Parietal lobe (tissue), 2 donors: ENCODE measurements at places on chromosomes 1 and 21. TPM values are rescaled to one million over a fixed set of nuclear protein-coding genes. Genes with fewer than 3 reads are reported as not detected.

RGS16 gene
- 0.94 TPM for total RNA-seq

GSTM5 gene
- total RNA-seq = 4.7 TPM

FCGR3B gene
- 0.63 TPM for total RNA-seq

ADAMTS5 gene
- 5.3 TPM for total RNA-seq

DPYD gene
- 65.7 TPM for total RNA-seq

ASCL5 gene
- not detected for total RNA-seq

NT5C1A gene
- 2.2 TPM for total RNA-seq

PTGER3 gene
- 0.94 TPM for total RNA-seq

SLC9C2 gene
- 1.9 TPM for total RNA-seq

SLC1A7 gene
- total RNA-seq = not detected
